ENCODE measurements at places on chromosomes 16 and 17.

DNA sequence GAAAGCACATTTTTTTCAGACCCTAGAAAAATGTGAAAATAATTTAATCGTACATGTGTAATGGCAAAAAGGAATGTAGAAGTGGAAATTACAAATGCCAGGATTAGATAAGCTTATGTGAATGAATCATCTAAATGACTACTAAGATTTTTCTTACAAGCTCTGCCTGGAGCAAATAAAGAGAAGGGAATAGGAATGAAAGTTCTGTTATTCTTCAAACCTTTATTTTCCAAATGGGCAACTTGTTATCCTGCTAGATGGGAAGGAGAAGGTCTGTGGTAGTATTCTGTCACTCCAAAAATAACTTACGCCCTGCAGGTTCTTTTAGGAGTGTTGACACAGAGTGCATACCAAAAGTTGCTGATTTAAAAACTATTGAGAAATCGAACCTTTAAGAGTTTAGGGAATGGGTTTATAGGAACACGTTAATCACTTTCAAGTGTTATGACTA, 9.7 kb downstream of the CTCF start:
- peak; percentile 82 for DNase-seq

DNA sequence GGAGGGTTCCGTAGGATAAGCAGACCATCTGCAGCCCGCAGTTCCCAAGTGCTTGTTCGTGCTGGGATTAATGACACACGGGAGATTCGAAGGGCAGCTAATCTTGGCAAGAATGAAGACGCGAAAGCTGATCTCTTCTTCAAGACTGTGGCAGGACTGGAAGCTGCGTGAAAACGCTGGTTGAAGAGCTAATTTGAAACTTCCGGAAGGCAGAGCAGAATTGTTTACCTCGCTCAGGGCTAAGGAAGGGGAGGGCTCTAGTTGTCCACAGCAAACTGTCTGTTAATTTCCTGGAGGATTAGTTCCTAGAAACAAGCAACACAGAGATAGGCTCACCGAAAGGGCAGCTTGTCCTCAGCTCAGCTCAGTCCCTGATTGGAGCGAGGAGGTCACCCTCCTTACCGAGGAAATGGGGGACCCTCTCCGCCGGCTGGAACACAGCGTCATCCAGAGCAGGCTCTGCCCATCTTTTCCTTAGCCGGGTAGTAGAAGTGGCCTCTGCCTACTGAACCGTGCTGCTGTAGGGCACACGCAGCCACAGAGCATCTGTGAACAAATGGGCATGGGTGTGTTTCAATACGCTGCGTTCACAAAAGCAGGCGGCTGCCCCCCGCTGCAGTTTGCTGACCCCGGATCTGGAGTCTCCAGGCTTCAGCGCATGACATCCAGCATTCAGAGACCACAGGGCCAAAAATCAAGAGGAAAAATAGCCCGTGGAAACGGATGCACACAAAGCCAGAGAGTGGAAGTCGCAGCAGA, 16.7 kb upstream of the BAIAP2 start:
- DNase-seq, result peak; percentile 59

GRCh38 chr17:27579897-27580321, 51.1 kb upstream of the LGALS9 start:
- no peak for DNase-seq

GRCh38 chr17:59400858-59401257, 69.4 kb downstream of the YPEL2 start:
- DNase-seq, result peak; percentile 37

DNA sequence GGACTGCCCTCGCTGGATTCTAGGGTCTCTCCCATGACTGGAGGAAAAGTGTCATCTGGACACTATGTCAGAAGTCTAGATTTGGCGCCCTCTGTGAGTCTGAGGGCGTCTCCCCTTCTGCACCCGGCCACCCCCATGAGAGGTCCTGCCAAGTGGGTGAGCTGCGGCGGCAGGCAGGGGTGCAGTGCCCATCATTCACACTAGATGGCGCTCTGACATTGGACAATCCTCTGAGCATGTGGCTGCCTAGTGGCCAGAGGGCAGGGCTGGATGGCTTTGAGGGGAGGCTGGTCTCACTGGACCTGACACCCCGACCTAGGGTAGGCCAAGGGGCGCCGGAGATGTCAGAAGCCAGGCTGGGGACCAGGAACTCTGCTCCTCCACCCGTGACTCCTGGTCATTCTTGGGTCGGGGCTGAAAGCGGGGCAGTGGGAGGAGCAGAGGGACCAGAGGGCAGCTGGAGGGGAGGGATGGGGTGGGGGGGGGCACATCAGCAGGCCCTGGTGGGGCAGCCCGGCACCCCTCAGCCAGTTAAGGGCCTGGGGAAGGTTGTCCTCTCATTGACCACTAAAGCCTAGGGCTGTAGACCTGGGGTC, 28.0 kb downstream of the MRM1 start:
- DNase-seq, result peak; percentile 72

- DNase-seq, result no peak
These were observed 14.2 kb downstream of the GALK1 start for GRCh38 chr17:75750661-75751423.

DNA sequence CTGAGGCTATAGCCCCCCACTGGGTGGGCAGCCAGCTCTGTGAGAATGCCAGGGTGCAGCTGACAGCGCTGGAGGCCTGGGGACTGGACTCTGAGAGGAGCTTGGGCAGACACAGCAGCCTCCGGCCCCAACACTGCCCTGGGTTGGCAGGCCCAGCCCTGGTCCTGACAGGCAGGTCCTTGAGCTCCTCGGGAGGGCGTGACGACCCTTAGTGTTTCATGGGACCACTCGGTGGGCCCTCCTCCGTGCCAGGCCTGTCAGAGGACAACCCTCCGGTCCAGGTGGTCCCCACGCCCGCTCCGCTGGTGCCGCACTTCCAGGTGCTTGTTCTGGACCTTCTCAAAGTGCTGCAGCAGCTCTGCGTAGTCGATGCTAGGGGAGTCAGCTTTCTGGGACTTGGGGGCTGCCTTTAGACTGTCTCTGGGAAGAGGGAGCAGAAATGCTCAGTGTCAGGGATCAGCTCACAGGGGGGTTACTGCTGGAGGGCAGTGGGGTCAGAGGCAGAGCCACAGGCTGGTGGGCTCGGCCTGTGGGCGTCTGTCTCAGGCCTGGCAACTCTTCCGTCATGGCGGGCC, 1.9 kb upstream of the MTSS2 start:
- DNase-seq, result no peak

DNA sequence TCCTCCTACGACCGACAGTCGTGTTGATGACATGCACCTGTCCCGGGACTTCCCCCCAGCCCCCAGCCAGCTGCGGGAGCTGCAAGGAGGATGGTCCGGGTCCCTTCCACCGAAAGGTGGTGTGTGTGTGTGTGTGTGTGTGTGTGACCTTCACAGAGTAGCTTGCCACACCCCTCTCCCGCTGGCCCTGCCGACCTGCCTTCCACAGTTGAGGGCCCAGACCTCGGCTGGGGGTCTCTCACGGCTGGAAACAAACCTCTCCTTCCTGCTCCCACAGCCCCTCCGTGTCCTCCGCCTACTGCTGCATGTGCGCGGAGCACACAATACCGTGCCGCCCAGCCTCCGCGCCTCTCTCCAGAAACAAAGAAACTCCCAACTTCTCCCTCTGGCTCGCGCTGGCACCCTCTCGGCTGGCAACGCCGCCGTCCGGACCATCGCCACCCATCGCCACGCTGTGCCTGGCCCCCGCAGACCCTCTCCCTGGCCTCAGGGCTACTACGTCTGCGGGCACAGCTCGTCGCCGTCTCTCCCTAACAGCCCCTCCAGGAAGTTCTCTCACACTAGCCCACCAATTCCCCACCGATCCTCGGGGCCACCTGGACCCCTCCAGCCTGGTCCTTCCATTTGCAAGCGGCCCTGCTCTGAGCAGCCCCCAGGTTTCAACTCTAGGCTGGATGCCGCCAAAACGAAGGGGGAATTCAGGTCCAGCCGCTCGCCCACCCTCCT, 81.2 kb downstream of the TIMM22 start:
- no peak for DNase-seq

- no peak for DNase-seq
These were observed 23.5 kb downstream of the EFTUD2 start for GRCh38 chr17:44875761-44876160.

- DNase-seq, result no peak
These were observed 71.6 kb upstream of the SMIM36 start for GRCh38 chr17:55582897-55583296.

- peak; percentile 69 for DNase-seq
These were observed 9.2 kb downstream of the CHD3 start for GRCh38 chr17:7897773-7898172.

- DNase-seq, result peak; percentile 90
These were observed 3.0 kb downstream of the UBALD2 start for GRCh38 chr17:76268015-76268749.

DNA sequence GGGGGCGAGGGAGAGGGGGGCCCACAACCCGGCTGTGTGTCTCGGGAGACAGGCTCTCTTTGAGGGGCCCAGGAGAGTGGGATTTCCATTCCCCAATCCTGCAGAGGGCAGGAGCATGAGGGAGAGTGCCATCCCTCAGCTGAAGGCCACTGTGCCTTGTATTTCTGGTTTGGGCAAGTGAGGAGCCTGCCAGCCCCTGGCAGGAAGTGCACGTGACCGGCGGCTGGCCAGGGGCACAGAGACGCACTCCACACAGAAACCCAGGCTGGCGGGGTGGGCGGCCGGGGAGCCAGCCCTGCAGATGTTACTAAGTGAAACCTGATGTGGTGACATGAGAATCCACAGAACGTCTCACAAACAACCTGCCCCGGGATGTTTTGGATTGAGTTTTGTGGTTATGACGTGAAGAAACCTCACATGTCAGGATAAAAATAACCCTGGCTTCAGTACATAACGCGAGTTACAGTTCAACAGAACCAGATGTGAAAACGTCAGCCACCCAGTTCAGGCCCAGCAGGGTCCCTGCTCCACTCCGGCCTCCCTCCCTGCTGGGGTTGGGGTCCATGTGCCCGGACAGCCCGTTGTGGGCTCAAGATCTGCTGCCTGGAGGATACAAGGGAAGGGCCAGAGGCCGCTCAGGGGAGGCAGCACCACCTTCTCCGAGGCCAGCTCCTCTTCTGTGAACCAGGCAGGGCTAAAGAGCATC, 51.7 kb upstream of the MTSS2 start:
- peak; percentile 97 for DNase-seq

DNA sequence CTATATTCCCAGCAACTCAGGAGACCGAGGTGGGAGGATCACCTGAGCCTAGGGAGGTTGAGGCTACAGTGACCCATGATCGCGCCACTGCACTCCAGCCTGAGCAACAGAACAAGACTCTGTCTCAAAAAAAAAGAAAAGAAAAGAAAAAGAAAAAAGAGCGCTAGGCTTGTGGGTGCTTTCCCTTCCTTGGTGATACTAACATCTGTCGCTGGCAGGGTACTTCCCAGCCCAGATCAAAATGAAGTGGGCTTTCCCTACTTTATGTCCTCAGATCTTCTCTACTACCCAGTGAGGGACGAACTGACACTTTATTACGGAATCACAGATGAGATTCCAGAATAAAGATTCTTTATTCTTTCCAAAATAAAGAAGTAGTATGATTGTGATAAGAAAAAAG, 103.8 kb upstream of the NOL11 start:
- DNase-seq, result no peak

GRCh38 chr17:7174603-7175326, 4.4 kb downstream of the ASGR1 start:
- DNase-seq, result no peak

DNA sequence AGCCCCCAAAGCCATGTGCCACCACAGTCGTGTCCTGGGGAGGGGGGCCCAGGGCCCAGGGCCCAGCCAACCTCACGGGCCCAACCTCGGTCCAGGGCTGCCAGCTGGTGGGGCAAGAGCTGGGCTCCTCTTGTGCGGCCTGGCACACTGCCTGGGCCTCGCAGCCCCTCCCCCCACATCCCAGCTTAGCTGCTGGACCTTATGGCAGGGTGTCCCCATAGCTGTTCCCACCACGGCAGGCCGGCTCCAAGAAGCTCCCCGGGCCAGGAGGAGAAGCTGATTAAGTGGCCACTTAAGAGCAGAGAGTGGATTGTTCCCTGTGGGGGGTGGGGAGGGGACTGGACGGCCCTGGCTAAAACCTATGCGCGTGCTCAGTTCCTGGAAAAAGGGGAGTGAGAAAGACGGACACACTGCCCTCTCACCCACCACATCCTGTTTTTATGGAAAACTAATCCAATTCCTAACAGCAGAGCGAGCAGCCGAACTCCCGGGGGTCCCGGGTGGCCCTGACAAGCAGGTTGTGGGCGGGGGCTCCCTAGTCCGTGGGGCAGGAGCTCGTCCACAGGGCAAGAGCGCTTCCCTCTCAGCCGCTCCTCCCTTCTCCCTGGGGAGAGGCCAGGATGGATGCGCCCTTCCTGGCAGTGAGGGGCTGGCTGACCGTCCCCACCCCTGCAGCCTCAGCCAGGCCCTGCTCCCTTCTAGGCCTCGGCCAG, 16.8 kb downstream of the PIEZO1 start:
- DNase-seq, result peak; percentile 49

Measured in GM23248 (cell line).